NCI-H460 (cell line): ENCODE measurements at places on chromosomes 1 and 21. TPM values are rescaled to one million over a fixed set of nuclear protein-coding genes. Genes with fewer than 3 reads are reported as not detected.
A peak's percentile ranks its signal among the peaks of the same experiment; 100 is the strongest.

GRCh38 chr1:182235604-182235951 lies 156.0 kb downstream of the GLUL start:
- no peak for DNase-seq

GRCh38 chr1:193141804-193142203 lies 20.0 kb downstream of the CDC73 start:
- no peak for DNase-seq

- no peak for DNase-seq
These were observed 169.6 kb upstream of the LHX8 start for GRCh38 chr1:74964508-74965102.

- DNase-seq = no peak
These were observed 35.9 kb upstream of the PDE9A start for GRCh38 chr21:42617486-42617885.

DNA sequence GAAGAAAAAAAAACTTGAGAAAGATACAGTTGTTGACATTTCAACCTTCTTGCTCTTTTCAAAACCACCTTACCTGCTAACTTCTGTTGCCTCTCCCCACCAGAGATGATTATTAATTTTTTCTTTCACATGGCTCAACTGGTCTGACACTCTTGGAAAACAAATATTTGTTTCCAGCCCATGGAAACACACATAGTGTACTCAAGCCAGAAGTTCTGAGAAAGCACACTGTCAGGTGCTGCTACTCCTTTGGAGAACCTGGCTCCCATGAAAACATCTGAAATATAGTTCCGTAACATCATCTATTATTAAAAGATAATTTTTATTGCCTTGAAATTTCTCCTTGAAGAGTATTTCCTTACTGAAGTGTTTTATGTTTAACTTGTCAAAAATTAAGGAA lies 145.0 kb upstream of the C1orf105 start:
- no peak for DNase-seq

GRCh38 chr1:184576822-184577221 lies 177.8 kb downstream of the EDEM3 start:
- no peak for DNase-seq

- no peak for DNase-seq
These were observed 14.1 kb downstream of the SLC19A1 start for GRCh38 chr21:45528028-45528705.

GRCh38 chr1:90505806-90506205 lies 211.3 kb downstream of the BARHL2 start:
- DNase-seq = no peak

DNA sequence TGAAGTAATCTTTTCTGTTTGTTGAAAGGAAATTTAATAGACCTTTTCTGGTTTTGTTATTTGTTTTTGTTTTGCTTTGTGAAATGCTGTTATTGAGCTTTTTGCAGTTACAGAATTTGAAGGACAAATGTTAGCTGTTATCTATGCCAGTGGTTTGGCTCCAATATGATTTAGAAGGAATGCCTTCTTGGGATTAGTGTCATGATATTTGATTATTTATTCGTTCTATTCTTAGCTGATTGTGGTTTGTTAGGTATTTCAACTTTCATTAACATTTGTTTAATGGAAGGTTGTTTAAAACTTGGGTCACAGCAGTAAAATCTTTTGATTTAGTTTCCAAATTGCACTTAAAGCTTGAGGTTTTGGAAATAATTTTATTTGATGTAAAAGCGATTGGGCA lies 33.5 kb downstream of the ADGRL2 start:
- no peak for DNase-seq

DNA sequence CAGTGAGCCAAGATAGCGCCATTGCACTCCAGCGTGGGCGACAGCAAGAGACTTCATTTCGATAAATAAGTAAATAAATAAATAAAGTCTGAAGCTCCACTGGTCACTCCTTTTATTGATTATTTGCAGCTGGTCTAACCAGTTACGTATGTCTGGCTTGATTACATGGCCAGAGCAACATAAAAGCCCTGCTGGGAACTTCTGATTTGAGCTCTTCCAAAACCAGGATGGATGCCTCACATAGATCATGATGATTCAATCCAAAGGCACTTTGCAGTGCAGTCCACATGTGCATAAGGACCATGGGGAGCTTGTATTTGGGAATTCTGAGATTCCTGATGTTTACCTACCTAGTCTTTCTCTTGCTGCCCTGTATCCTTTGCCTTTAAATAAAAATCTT lies 24.0 kb downstream of the NSUN4 start:
- DNase-seq = no peak

- no peak for DNase-seq
These were observed 34.1 kb upstream of the NRIP1 start for GRCh38 chr21:15098908-15099307.

DNA sequence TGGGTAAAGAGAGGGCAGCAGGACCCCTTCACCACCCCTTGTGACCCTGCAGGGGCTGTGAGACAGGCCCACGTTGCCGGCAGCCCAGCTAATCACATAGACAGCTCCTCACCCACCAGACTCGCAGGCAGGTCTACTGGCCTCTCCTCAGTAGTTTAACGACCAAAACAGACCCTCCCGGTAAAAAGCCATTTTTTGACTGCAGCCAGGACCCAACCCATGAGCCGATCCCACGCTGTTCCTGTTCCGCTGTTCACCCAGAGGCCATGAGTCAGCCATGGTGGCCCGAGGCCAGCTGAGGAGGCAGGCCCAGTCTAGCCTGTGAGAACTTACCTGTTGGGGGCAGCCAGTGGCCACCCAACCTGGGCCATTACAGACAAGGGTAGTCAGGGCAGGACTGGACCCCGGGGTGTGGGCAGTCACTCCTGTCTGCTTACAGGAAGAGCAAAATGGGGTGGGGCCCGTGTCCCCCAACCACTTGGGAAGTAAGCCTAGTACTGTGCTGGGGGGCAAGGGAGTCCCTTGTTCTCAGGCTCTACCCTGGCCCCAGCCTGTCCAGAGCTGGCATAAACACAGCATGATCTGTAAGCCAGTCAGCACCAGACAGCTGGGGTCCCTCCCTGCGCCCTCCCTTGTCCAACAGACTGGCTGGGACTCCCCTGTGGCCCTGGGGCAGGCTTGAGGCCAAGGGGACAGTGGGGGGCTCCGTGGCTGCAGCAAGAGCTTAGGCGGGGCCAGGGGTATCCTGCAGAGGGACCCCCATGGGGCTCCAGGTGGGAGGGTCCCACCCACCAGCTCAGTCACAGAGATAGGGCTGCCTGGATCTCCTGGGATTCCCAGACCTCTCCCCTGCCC lies 61.9 kb downstream of the WNT9A start:
- DNase-seq = peak; percentile 28

GRCh38 chr21:37100316-37100715 lies 27.3 kb downstream of the TTC3 start:
- no peak for DNase-seq

DNA sequence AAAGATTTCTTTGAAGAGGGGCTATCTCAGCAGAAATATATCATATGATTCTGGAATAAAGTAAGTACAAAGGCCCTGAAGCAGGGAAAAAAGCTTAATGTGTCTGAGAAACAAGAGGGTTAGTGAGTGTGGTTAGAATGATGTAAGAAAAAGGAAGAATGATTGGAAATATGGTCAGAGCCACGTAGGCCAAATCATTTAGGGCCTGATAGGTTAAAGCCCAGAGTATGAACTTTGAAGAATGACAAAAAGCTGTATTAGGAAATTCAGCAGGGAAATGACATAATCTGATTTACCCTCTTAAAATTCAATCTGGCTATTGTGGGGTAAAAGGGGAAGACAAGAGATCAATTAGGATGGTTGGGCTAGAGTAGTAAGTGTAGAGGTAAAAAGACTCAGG lies 69.0 kb upstream of the MUTYH start:
- no peak for DNase-seq

GRCh38 chr1:219670426-219671149 lies 57.7 kb upstream of the ZC3H11B start:
- no peak for DNase-seq

DNA sequence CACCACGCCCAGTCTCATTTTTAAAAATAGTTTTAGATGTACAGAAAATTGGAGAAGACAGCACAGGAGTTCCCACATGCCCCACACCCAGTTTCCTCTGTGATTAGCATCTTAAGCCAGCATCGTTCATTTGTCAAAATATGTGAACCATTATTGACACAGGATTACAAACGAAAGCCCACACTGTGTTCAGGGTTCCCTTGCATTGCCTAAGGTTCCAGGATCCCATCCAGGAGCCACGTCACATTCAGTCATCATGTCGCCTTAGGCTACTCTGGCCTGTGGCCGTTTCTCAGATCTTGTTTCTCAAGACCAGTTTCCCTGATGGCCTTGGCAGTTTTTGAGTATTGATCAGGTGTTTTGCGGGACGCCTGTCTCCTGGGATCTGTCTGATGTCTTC lies 34.7 kb upstream of the TNFRSF1B start:
- peak; percentile 59 for DNase-seq

- DNase-seq = no peak
These were observed 16.9 kb downstream of the CTH start for GRCh38 chr1:70427976-70428375.

DNA sequence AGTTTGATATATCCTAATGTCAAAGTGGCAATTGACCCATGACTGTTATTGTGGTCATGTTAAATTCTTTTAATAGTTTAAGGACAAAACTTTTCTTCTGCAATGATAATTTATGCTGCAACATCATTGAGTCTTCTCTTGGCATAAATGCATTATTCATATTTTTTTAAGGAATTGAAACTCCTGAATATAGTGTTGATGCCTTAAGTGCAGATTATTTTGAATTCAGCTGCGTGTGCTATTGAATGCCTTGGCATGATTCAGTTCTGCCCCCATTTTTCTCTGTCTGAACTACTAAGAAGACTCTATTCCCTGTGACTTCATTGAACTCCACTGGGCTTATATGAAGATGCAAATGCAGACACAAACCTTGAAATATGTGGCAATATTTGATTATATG lies 22.6 kb upstream of the NOS1AP start:
- no peak for DNase-seq

DNA sequence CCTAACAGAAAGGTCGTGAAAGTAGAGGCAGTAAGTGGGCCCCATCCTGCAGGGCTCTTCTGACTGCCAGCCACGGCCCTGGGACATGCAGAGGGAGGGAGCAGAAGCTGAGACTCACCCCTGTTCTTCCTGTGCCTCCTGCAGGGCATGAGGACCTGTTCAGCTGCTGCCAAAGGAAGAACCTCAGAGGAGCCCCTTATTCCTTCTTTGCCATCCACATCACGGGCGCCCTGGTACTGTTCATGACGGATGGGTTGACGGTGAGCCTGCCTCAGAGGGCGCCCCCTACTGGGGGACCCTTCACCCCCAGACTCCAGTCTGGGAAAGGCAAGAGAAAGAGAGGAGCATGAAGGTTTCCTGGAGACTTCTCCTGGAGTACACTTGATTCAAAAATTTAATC lies 47.1 kb downstream of the ELK4 start:
- no peak for DNase-seq

DNA sequence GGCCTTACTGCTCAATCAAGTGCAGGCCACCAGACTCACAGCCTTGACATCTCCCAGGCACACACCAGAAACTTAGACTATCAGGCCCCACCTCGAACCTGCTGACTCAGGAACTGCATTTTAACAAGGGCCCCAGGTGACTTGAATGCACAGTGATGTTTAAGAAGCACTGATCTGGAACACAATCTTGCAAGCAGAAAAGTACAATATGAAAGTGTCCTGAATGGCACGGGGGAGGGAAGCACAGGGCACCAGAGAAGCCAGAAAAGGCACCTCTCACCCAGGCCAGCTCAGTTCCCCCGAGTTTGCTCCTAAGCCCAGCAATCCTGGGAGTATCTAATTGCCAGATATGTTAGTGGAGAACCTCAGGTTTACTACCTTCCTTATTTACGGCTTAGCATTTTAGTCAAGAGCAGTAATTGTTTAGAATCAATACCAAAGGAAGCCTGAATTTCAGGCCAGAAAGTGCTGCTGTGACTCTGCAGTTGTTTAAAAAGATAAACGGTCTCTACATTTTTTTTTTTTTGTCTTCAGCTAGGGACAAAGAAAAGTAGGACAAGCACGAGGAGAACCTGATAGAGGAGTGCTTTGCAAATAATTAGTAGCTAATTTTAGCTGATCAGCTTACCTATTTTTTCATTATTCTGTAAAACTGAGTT lies 50.9 kb upstream of the CDC42BPA start:
- DNase-seq = no peak

GRCh38 chr1:177190308-177190970 lies 19.7 kb downstream of the BRINP2 start:
- no peak for DNase-seq

- DNase-seq = no peak
These were observed 429.6 kb downstream of the HLX start for GRCh38 chr1:221308534-221309511.

- no peak for DNase-seq
These were observed 8.3 kb downstream of the TTC4 start for GRCh38 chr1:54723985-54724384.

GRCh38 chr1:168121401-168122011 lies 15.2 kb downstream of the GPR161 start:
- DNase-seq = no peak

DNA sequence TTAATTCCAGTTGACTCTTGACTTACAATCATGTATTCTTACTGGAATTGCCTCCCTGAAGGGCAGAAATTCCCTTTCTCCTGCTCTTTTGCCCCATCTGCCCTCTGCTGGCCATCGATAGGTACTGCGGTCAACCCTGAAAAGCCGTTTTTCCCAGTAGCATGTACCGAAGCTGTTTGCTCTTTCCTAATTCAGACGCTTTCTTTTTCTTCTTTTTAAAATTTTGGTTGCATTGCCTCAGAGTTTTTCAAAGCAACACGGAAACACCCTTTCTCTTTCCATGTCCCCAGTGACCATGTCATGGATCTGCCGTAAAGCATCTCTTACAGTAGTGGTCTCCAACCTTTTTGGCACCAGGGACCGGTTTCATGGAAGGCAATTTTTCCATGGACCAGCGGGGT lies 164.2 kb upstream of the C1orf21 start:
- peak; percentile 52 for DNase-seq

- DNase-seq = no peak
These were observed 8.0 kb upstream of the TAGLN2 start for GRCh38 chr1:159933347-159933746.

- DNase-seq = no peak
These were observed 953.2 kb downstream of the BRINP3 start for GRCh38 chr1:189524501-189524900.

DNA sequence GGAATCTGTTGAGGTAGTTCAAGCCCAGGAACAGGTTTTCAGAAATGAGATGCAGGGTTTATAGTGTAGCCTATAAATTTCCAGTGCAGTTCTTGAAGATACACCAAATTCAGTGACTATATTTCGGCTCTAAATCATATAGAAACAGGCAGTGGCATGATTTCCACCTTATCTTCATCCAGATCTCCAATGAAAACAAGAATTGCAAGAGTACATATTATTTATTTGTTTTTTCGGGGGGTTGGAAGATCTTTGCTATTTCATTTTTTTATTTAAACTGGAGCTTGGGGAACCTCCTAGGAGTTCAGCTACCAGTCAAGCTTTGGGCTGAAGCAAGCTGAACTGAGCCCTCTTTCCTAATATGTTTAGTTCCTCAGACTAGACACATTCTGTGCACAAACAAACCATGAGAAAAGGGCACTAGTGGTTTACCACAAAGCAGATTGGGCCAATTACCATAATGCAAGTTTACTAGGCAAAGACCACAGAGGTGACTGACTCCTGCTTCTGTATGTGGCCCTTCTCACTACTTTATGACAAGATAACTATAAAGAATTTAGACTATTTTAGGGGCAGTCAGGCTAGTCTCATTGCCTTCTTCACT lies 68.5 kb downstream of the RGS2 start:
- DNase-seq = no peak

GRCh38 chr1:196779093-196779492 lies 4.5 kb downstream of the CFHR3 start:
- DNase-seq = no peak

The GPR61 gene
- 0.30 TPM in 1 of 2 replicates, not detected in the other for total RNA-seq

The ATP6V1G3 gene
- not detected in 2 replicates for total RNA-seq

The FABP3 gene
- total RNA-seq = not detected in 2 replicates

The CELA3A gene
- total RNA-seq = not detected in 2 replicates

The KIF14 gene
- 29.4 and 34.3 TPM in 2 replicates for total RNA-seq

The LCE1F gene
- total RNA-seq = not detected in 2 replicates
